ENCODE measurements at places on chromosomes 11 and 22.

DNA sequence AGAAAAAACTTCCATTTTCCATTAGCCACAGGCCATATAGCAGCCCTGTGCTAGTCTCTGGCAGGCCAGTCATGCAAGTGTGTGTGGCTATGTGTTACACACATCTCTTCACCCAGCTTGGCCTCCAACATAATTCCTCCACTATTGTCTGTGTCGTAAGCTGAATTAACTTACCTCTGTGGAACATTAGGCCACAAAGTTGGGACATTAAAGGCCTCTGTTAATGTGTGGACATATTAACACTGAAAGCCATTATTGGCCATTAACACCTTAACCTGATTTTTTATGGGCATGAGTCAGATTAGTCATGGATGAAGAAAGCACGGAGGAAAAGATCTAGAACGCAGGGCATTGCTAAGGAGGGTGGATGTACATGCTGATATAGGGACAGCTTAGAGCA lies 100.1 kb downstream of the DBX1 start:
- no peak for DNase-seq

DNA sequence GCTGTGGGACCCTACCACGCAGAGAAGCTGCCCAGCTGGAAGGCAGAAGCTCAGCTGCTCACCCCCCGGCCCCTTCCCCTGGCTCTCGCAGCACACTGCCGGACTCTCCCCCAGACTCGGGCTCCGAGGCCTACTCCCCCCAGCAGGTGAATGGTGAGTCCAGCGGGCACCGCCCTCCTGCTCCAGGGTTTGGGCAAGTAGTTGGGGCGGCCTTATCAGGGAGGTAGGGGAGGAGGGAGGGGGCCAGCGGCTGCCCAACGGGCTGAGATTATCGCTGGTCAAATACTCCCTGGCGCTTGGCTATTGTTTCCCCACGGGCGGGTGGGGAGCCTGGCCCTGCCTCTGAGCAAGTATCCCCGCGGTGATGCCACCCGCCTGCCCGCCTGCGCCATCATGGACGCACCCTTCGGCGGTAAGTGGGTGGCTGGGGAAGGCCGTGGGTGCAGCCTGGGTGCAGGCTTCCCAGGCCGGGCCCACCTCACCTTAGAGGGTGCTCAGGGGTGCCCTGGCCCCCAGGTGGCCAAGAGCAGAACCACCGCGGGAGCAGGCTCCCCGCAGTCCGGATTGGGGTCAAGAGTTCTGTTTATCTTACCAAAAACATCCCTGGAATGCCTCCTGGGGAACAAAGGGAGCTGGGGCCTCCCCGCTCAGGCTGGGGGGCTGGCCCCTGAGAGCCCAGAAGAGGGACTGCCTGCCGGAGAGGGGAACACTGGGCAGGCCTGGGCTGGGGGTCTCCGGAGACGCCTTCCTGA lies 16.9 kb downstream of the MYRF start:
- DNase-seq: no peak

DNA sequence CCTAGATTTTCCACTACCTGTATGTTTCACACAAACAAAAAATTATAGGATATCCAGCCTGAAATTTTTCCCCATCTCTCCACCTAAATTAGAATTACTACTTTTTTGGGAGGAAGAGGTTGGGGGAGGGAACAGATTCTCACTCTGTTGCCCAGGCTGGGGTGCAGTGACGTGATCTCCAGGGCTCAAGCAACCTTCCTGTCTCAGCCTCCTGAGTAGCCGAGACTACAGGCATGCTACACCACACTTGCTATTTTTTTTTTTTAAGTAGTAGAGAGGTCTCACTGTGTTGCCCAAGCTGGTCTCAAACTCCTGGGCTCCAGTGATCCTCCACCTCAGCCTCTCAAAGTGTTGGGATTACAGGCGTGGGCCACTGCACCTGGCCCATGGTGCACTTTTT lies 9.5 kb downstream of the JAML start:
- no peak for DNase-seq

- DNase-seq: no peak
Measured at GRCh38 chr11:92180664-92181251, 43.9 kb upstream of the FAT3 start.

DNA sequence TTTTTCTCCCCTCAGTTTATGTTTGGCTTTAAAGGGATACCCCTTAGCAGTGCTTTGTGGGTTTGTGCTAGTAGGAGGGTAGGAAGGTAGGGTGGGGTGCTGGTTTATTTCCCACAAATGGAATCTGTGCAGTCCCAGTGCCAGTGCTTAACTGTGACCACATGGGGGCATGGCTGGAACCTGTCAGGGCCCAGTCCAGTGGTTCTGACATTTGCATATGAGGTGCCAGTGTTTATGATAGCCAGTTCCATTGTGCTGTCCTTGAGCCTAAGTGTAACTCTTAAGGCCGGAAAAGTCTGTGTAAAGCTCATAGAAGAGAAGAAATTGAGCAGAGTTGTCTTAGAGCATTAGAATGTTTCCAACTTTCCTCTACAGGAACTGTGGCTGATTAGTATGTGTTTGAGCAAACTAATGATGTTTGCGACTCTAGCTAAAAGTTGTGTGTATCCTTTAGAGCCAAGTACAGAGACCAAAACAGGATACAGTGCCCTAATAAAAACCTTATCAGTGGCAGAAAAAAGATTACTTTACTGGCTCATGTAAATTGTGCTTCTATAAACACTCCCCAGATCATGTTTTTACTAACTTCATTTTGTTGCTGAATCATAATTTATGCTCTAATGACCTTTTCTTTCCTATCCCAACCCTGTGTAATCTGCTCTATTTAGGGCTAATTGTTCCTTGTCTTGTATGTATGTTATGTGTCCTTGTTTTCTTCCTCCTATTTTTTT lies 38.1 kb downstream of the DIXDC1 start:
- DNase-seq: no peak

GRCh38 chr22:35344956-35345690 lies 35.8 kb upstream of the HMOX1 start:
- DNase-seq: no peak

DNA sequence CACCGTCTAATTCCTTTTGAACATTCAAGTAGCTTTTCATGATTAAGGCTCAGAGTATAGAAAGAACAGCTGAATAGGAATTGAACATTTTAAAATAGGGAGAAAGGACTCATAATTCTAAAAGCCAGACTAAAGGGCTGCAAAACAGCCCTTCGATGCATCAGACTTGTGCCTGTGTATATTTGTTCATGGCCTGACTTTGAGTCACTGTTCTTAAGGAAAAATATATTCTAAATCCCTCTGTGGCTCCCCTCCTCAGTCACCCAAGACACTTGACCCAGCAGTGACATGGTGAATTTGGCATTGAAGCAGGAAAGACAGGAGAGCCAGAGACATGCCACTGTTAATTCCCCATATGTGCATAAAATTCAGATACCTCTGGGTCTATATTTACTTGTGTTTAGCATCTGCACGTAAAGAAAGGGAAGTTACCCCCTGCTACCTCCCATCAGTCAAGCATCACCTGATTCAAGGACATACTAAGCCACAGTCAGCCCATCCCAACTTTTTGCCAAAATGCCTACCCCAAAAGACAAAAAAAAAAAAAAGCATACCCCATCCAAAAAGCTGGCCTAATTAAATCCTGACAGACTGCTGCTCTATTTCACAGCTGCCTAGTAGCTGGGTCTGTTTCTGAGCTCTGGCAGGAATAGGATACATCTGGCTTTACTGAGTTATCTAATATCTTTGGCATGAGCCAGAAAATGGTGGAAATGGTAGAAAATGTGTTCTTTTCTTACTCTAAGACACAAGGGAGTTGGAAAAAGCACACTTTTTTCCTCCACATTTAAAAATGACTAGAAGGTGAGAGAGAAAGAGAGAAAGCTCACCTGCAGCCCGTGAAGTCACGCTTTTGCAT lies 93.5 kb downstream of the COMMD9 start:
- DNase-seq: no peak

- DNase-seq: no peak
Measured at GRCh38 chr22:24026733-24027132, 15.6 kb downstream of the CABIN1 start.

DNA sequence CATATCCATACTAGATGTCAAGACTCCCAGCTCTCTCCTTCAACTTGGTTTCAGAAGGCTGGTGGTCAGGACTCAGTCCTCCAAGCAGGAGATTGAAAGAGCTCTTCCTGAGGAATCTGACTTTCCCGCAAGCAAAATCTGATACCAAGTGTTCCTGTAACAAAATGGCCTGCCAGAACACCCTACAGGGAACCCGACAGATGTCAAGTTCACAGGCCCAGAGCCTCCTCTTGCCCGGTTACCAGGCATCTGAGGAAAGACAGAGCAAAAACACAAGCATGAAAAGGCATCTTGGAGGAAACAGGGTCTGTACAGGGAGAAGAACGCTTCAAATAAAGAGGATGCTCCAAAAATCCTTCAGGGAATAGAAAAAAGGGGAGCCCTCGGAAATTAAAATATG lies 8.7 kb upstream of the KCNJ5 start:
- no peak for DNase-seq

- DNase-seq: no peak
Measured at GRCh38 chr11:108009497-108010370, 1.0 kb downstream of the CUL5 start.

GRCh38 chr11:64582885-64583284 lies 8.1 kb upstream of the SLC22A12 start:
- no peak for DNase-seq
